Stimulated activated CD8-positive, alpha-beta memory T cell treated with anti-CD3 and anti-CD28 coated beads, Interleukin-12 subunit alpha, Interleukin-12 subunit beta, amount 100 ng/mL, for 1 hour (primary cell): ENCODE measurements at places on chromosomes 5 and 9.

GRCh38 chr9:72809586-72809985, 143.3 kb downstream of the ALDH1A1 start:
- DNase-seq: no peak

DNA sequence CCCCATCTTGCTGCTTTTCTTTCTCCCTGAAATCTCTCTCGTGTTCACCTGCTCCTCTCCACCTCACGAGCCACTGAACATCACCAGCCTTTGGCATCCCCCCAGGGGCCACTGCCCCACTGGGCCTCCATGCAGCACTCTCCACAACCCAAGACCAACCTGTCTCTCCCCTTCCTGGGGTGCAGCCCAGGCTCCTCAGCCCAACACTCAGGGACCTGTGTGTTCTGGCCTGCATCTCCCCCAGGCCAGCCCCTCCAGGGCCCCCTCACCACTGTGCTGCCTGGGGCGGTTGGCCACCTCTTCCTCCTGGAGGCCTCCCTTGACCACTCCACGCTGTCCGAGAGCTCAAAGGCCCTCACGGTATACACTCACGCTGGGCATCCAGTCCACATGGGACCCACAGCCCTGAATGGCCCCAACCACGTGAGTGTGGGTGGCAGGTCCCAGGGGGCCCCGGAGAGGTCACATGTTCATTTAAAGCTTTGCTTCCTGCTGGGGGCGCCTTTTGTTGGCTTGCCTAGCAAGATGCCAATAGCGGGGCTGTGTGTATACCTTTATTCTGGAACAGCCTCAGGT, 453 bp upstream of the DOK3 start:
- DNase-seq: no peak

GRCh38 chr9:102237094-102237493, 498.6 kb upstream of the GRIN3A start:
- no peak for DNase-seq

GRCh38 chr9:14198047-14198840, 115.7 kb downstream of the NFIB start:
- no peak for DNase-seq

- no peak for DNase-seq
Observed at GRCh38 chr5:129400395-129400983, 59.6 kb upstream of the ADAMTS19 start.

DNA sequence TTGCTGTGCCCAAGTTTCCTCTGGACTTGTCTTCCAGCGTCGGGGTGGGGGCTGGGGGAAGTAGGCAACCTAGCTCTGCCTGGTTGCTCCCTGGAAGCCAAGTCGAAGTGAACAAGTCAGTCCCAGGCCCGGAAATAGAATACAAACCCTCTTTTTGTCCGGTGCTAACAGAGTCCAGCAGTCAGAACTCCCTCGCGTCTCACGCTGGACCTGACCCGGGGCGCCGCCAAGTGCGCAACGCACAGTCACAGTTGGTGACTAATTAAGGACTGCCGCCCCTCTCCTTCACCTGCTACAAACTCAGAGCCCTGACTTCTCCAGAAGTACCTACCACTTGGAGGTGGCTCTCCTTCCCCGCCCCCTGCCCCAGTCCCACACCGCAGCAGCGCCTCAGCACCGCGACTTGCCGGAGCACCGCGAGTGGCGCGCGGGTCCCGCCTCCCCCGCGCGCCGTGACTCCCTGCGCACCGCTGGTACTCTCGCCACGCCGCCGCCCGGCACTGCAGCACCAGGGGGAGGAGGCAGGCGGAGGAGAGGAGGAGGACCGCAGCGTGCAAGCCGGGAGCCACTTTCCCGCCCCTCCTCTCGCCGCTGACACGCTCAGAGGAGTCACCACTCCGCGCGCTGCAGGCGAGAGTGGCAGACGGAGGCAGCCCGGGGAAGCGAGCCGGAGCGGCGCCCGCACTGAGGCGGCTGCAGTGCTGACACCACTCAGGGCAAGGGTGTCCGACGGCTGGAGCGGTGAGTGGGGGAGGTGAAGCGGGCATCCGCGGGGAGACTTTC, at the start of gene SV2C:
TSS of gene SV2C (plus strand) at position 612 of the 783 bp plus-strand sequence. CDS start 48,368 bp downstream, outside the sequence.
- no peak for DNase-seq

GRCh38 chr5:35061211-35061770, 13.5 kb upstream of the AGXT2 start:
- no peak for DNase-seq
